ENCODE measurements at places on chromosomes 5 and 9.

GRCh38 chr5:77669677-77670076 lies 31.2 kb upstream of the OTP start:
- DNase-seq = no peak

DNA sequence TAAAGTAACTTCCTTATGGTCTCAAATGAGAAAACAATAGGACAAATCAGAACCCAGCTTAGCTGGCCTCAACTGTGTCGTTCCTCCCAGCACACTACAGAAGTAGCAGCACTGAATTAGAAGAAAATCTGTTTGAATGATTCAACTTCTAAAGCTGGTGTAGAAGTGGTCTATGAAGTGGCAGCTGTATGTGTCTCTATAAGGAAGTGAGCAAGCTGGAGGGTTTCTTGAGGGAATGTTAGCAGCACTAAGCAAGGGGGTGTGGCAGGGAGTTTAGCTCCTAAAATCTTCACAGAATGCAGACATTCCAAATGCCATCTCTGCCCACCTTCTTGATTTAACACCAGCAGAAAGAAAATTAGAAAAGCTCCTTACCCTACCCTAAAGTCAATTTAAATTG lies 4.1 kb downstream of the KLF9 start:
- DNase-seq = no peak

DNA sequence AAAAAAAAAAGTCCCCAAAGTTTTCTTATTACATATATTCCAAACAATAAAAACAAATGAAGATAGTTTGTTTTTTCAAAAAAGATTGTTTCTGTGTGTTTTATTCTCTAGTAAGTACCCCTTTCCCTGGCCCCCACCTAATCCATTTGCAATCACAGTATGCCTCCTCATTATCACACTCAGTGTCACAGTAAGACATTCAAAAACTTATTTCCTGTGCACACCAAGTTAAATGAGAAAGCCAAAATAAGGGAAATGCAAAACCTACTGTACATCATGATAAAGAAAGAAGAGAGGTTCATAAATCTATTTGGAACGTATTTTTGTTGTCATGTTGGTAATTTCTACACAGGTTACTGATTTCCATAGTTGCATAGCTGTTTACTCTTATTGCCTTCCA lies 62.3 kb downstream of the ST8SIA4 start:
- no peak for DNase-seq

GRCh38 chr9:76405868-76406267 lies 11.6 kb upstream of the RFK start:
- no peak for DNase-seq

DNA sequence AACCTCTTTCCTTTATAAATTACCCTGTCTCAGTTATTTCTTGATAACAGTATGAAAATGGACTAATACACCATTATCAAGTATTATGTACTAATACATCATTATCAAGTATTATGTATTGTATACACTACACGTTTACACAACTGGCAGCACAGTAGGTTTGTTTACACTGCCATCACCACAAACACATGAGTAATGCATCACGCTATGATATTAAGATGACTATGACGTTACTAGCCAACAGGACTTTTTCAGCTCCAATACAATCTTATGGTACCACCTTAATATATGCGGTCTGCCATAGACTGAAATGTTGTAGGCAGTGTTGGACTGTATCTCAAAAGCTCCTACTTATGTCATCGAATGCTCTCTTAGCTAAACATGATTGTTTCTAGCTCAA lies 28.2 kb downstream of the PRELID2 start:
- no peak for DNase-seq

DNA sequence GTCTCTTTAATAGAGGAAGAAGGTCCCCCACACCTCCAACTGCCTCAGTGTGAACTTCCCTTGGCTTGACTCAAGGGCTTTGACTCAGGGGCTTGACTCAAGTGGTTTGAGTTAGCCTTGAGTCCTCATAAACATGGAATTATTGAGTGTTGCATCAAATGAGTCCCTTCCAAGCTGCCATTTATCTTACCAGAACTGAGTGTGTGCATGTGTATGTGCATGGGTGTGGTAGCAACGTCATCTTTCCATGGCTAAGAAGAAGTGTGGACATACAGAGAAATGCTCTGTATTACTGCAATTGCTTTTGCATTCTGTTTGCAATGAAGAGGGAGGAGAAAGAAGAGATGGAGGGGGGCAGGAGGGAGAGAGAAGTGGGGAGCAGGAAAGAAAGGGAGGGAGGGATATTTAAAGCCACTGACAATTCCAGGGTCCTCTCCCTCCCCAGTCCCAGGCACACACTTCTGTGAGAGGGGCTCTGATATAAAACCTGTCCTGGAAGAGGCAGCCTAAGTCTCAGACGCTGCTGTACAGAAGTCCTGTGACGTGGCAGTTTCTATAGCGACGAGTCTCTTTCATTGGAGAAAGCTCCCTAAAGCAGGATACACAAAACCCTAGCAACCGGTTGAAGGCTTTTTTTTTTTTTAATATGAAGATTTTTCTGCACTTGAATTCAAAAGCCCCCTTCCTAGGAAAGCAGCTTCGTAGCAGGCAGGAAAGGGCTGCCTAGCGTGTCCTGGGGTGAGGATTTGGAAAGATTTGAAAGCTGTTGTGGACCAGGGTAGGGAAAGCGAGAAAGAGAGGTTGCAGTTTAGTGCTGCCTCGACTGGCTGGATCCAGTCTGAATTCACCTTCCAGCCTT lies 93.3 kb upstream of the MAP1B start:
- no peak for DNase-seq

DNA sequence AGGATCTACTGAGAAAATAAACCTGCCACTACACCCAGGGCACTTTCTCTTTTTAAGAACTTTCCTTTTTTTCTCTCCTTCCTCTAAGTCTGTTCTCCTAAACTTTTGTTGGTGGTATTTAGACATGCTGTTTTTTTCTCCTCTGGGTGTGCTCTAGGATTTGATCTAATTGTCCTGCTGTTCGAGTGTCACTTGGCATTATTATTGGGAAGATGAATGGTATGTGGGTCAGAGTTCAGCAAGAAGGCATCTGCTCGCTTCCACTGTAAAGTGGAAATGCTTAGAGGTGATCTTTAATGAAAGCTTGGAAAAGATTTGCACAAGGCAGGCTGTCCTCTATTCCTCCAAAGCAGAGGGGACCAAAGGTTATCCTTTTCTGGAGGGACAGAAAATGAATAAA lies 1.3 kb upstream of the PLPPR1 start:
- DNase-seq = no peak

DNA sequence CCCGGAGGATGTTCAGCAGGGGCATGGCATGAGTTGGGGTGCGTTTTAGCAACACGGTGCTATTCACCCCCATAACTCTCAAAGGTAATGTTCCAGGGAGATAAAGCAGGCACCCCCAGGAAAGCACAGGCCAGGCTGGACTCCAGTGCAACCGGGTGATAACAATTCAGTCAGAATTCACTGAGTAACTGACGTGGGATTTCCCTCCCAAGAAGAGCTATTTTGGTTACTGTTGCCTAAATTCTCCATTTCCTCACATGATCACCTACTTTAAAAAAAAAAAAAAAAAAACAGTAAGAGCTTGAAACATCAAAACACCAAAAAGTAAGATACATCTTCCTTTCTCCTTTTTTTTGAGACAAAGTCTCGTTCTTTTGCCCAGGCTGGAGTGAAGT lies 137.6 kb upstream of the WWC1 start:
- DNase-seq = no peak

All from CD4-positive, alpha-beta T cell treated with Interleukin-2 at 100 ng/mL for 4 hours (primary cell).